ENCODE measurements at places on chromosomes 4 and X.

DNA sequence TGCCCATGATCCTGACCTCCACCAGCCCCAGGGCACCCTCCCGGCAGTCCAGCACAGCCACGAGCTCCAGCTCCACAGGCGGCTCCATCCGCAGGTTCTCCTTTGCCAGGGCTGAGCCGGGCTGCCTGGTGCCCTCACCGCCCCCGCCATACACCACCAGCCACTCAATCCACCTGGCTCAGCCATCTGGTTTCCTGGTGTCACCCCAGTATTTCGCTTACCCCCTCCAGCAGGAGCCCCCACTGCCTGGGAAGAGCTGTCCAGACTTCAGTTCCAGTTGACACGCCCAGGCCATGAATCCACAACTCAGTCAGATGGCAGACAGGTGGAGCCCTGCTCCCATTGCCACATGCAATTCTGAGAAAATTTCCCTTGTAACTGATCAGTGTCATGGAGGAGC, 3.9 kb downstream of the SHISA3 start:
- DNase-seq, result no peak

- DNase-seq, result peak; percentile 4
Observed at GRCh38 chr4:184588893-184589292, 60.4 kb downstream of the CASP3 start.

- DNase-seq, result no peak
Observed at GRCh38 chr4:128832243-128832625, 22.7 kb downstream of the JADE1 start.

DNA sequence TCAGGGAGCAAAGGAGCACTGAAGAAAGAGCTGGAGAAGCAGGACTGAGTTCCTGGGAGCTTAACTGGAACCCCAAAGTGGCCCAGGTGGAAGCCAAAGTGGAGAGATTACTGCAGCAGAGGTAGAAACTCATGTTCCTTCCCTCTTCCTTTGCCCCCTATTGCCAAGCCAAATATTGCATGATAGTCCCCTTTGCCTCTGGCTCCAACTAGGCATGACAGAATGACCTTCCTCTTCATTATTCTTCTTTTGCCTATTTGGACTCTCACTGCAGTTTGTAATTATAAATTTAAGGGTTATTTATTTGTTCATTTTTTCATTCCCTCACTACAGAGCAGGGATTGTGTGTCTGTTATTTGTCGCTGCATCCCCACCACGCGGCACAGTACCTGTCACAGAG, 22.1 kb upstream of the SPANXB1 start:
- DNase-seq, result no peak

GRCh38 chrX:48714573-48714972, 18.0 kb downstream of the SUV39H1 start:
- DNase-seq, result no peak

DNA sequence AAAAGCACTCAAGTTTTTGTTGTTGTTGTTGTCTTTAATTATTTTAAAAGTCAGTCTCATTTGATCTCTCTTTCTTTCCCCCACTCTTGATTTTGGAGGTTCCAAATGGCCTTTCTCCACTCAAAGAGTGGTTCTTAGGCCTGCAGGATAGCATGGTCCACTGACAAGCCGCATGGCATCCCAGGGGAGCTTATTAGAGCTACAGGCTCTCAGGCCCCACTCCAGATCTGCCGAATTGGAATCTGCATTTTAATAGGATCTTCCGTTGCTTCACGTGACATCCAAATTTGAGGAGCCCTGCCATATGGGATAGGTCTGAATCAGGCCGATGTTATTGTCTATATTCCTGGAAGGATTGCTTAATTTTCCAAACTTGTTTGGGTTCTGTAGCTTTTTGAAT, 72.1 kb downstream of the CPE start:
- no peak for DNase-seq

DNA sequence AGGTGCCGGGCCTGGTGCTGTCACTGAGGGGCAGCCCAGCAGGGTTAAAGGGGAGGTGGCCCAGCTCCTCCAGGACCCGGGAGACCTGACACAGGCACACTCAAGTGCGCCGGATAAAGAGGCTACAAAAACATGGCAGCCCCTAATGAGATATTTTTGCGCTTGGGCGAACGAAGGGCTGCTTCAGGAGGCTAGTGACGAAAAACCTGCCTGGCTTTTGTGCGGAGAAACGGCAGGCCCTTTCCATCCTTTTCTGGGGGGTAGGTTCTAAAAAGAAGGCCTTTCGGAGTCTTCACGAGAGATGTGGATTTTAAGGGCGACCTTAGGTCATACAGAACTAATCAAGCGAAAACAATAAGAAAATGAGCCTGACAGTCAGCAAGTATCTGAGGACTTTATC, 35.5 kb downstream of the HELT start:
- DNase-seq, result no peak

DNA sequence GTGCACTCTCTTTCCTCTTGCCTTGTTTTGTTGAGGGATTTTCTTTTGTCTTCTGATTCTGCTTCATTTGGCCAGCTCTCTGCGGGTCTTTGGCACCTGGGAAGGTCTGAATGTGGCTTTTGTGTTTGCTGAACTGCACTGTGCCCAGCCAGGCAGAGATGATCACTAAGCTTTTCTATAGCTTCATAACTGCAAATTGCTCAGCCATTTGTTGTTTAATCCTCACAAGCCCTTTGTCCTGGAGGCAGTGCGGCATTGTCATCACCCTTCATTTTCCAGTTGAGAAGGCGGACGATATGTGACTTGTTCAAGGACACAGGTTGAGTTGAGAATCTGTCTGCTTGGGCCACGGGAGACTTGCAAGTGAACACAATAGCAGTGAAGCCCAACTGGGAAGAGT, 46.0 kb upstream of the SFRP2 start:
- DNase-seq, result no peak

- no peak for DNase-seq
Observed at GRCh38 chr4:71614621-71615020, 169.3 kb downstream of the GC start.

DNA sequence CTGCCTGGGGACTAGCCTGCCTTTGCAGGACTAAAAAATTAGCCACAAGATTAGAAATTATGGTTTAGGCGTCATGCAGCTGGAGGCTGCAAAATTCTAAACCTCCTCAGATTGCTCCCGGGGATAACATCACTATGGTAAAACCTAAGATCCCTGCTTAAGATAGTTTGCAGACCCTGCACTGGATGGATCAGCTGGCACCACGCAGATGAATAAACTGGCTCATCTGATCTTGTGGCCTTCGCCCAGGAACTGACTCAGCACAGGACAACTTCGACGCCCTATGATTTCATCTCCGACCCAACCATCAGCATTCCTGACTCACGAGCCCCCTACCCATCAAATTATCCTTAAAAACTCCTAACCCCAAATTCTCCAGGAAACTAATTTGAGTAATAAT, 482.4 kb downstream of the SPRY1 start:
- DNase-seq, result no peak

DNA sequence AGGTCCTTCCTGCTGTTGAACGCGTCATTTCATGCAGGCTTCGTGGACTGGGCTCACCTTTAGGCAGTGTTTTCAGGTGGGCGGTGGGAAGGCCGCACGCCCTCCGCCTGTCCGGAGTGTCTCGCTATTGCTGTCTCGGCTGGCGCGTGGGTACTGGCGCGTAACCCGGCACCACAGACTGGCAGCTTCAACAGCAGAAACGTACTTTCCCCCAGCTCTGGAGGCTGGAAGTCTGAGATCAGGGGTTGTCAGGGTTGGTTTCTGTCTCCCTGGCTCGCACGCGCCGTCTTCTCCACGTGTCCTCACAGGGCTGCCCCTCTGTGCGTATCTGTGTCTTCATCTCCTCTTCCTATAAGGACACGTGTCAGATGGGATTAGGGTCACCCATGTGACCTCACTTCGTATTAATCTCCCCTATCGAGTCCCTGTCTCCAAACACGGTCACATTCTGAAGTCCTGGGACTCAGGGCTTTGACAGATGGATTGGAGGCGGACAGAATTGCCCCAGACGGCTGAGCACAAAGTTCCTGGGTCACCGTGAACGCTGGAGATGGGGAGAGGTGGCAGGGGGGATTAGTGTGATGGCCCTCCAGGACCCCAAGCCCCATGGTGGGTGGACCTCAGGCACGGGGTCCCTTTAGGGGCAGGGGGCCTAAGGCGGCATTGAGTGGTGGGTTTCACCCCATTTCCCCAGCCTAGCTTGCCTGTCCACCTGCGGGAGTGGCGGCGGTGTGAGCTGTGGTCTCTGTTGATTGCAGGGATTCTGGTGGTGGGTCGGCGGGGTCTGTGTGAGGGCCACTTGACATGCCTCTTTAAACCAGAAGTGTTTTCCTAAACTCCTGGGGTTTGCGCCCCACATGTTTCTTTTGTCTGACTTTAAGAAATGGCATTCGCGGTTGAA, 83.4 kb upstream of the LRPAP1 start:
- DNase-seq, result no peak

DNA sequence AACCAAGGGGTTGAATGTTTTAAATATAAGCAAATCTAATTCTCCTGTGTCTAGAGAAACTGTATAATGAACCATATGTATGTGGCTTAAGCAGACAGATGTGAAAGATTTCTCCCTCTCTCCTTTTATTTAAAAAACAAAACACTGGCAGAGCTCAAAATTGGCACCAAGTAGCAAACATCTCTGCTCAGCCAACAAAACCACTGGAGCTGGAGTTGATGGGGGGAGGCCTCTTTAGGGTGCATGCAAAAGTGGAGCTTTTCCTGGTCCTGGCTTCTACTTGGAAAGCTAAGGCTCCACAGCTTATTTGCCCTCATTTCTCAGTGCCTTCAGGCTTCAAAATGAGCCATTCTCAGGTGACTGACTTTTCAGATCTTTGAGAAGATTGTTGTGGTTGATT, 95.6 kb downstream of the REPS2 start:
- DNase-seq, result no peak

DNA sequence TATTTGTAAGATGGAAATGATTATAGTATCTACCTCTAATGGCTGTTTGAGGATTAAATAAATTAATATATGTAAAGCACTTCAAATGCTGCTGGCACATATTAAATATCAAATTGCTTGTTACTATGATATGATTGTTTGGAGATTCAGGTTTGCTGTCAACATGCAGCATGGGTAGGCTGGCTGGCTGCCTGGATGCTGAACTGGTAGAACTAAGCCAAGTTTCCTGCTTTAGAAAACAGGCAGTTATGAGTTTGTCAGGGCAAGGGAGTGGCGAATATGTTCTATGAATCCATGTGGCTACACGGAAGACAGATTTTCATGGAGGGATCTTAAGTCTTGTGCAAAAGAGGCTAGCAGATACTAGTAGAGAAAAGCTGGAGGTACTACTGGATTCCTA, 239.6 kb downstream of the GBA3 start:
- no peak for DNase-seq

DNA sequence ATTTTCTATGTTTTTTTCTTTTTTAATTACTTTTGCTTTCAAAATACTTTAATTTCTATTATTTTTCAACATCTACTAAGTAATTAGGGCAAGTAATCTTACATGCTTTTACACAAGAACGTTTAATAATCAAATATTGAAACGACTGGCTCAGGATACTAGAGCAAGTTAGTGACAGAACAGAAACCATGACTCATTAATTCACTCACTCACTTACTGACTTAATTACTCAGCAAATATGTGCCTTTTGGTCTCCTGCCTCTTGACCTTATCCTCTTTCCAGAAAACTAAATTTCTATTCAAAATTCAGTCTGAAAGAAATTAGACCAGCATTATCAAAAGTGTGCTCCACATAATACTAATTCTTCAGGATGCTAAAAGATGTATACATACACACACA, 314.9 kb upstream of the TEX13C start:
- no peak for DNase-seq

DNA sequence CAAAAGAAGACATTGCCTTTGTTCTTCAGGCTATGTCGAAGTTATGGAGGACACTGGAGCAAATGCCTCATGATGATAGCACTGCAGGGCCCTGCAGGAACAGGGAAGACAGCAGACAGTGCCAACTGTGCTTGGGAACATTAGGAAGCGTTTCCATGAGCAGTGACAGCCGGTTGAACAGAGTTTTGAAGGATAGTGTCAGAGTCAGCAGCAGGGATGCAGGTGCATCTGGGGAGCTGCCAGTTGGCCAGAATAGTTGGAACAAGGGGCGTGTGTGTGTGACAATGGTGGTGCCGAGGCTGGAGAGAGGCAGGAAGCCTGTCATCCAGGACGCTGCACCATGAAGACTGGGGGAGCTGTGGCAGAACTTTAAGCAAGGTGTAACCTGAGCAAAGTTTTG, 88.6 kb downstream of the SHROOM3 start:
- DNase-seq, result no peak

GRCh38 chr4:99845708-99846469, 29.3 kb downstream of the DAPP1 start:
- no peak for DNase-seq

DNA sequence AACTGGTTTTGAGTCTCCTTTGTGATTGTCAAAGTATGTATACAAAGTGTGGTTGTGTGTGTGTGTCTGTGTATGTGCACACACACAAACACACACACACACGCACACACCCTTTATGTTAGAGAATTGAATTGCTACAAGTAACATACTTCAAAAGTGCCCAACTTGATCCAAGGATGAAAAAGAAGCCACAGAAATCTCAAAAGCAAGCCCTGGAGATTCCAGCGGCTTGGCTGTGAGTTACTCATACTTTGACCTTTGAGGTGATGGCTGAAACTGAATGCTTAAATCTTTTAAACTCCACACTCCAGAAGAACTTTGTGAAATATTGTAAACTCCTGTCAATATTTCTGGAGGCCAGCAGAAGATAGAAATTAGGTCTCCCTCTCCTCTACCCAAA, 168.4 kb upstream of the NRK start:
- peak; percentile 1 for DNase-seq

GRCh38 chrX:44874420-44875184, 1.6 kb downstream of the KDM6A start:
- DNase-seq, result no peak

- DNase-seq, result peak; percentile 3
Observed at GRCh38 chr4:147050356-147050765, 104.7 kb upstream of the TTC29 start.

DNA sequence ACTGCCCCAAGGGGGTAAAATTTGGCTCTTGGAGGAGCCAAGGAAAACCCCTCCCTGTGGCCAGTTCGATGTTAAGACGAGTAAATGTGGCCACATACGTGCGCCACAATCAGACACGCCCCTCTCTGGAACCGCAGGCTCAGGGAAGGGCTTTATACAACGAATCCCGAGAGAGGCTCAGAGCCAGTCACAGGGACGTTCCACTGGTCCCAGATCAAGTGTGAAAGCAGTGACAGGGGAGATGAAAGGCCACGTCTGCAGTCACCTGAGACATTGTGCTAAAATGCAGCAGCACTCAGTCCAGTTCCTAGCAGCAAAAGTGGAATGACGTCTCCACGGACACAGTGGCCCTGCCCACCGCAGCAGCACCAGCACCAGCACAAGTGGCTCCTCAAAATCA, 68.0 kb downstream of the ACOX3 start:
- DNase-seq, result no peak

- no peak for DNase-seq
Observed at GRCh38 chrX:153620576-153620975, 21.6 kb upstream of the CCNQ start.
